ENCODE measurements at places on chromosomes 13 and 19.

GRCh38 chr13:94176561-94176960 lies 302.9 kb downstream of the DCT start:
- no peak for DNase-seq

DNA sequence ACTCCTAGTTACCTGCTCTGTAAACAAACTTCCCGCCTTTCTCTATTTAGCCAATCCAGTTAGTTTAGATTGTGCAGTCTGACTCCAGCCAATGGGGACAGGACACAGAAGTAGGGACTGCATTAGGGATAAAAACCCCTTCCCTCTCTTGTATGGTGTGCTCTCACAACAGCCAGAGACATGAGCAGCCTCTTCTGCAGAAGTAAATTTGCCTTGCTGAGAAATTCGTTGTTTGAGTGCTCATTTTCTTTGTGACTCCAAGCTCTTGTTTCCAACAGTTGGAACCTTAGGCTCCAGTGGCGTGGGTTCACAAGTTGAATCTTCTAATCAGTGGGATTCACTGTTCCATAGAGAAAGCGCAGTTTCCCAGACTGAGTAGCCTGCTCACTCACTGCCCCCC lies 66.1 kb downstream of the ZNF93 start:
- DNase-seq = no peak

DNA sequence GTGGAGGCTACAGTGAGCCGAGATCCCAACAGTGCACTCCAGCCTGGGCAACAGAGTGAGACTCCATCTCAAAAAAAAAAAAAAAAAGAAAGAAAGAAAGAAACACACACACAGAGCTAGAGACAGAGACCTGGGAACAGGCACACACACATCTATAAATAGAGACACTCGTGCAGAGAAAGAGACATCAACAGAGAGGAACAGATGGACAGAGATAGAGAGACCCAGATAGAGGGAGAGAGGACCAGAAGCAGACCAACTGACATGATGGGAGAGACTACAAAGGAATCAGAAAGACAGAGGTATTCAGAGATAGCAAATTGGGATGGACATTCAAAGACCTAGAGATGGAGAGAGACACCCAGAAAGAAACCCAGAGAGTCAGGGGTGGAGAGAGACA lies 2.1 kb upstream of the CA11 start:
- no peak for DNase-seq

DNA sequence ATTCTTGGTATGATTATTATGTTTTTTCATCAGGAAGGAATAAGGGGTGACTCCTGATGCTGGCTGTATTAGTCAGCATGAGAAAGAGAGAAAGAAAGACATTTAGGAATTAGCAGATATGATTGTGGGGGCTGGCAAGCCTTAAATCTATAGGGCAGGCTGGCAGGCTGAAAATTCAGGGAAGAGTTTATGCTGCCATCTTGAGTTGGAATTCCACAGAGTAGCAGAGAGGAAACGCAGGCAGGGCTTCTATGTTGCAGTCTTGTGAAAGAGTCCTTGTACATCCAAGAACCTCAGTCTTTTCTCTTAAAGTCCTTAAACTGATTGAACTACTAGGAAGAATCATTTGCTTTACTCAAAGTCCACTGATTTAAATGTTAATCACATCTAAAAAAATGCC lies 262.7 kb upstream of the SLC10A2 start:
- DNase-seq = no peak

DNA sequence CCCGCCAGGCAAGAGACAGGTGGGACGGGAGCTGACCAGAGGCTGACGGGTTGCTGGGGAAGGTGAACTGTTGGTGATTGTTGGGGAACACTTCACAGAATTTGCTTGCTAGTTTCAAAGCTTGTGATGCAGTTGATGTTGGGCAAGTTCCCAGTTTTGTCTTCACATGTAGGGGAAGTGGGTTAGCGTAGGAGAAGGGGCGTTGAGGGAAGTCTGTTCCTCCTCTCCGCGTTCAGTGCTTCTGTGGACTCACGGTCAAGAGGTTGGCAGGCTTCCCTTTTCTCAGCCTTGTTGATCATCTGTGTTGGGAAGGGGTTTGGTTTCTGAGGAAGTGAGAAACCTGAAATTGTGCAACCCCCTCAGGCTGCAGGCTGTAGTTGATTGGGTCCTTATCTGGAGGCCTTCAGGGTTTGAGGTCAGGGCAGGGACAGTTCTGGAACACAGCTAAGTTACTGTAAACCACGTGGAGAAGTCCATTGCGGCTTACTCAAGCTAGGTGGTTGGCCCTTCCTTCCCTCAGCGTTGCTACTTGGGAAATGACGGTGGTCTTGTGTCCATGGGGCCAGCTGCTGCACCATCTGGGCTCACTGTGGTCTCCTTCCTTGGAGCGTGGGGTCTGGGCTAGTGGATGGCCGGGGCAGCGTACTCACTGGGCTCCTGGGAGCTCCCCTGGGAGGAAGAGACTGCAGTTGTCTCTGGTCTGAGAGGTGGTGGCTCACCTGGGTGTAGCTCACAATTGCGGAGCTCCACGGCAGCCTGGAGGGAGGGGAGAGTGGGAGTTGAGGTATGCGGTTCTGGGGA lies 7.5 kb downstream of the RPS9 start:
- peak; percentile 84 for DNase-seq

DNA sequence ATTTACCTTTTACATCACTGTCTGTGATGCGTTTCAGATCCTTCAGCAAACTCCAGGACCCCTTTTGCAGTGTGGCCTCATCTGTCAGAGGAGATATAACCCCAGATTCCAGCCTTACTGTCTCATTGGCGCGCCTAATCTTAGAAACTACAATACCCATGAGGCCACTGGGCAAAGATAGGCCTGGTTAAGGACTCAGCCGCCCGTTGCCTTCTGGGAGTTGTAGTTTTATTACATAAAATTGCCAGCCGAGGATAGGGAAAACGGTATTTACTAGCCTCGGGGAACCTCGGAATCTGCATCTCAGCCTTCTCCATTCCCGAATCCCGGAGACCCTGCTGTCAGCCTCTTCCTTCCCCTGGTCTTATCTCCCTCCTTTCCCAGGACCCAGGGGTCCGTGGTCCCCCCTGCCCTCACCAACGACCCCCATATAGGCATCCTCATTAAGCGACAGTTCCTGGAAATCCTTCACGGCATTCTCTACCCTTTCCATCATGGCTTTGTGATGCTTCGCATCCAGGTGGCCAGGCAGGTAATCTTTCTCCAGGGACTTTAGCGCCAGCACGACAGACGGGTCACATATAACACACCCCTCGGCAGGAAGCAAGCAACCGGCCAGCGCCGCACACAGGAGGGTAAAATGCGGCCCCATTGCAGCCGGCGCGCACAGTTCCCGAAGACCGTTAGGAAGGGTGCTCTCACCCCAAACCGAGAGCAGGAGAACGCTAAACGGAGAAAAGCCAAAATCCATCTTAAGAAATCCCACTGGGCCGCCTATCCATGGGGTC lies 1.3 kb downstream of the IZUMO1 start:
- no peak for DNase-seq

GRCh38 chr19:15532779-15533521 lies 24.6 kb downstream of the CYP4F22 start:
- peak; percentile 25 for DNase-seq

DNA sequence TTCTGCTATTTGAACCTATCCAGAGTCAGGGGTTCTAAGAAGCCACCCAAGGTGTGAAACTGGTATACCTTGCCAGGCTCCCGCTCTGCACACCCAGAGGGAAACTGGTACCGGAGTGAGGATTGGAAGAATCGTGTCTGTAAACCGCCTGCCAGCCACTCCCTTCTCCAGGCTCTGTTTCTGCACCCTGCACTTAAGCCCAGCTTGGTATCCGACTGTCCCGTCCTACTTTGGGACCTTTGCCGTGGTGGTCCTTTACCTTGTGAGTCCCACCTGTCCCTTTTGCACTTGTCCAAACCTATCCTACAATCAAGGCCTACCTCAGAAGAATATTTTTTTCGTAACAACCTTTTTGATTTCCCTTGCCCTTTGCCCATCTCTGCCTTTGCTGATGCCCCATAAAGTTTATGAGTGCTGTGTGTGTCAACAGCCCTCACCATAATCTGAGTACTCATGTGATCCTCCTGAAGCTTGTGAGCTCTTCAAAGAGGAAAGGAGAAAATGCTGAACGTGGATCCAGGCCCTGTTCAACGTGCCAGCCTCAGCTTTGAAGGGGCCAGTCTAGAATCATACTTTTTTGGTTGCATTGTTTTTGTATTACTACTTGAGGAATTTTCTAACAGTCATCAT lies 44.7 kb downstream of the GARRE1 start:
- DNase-seq = no peak

DNA sequence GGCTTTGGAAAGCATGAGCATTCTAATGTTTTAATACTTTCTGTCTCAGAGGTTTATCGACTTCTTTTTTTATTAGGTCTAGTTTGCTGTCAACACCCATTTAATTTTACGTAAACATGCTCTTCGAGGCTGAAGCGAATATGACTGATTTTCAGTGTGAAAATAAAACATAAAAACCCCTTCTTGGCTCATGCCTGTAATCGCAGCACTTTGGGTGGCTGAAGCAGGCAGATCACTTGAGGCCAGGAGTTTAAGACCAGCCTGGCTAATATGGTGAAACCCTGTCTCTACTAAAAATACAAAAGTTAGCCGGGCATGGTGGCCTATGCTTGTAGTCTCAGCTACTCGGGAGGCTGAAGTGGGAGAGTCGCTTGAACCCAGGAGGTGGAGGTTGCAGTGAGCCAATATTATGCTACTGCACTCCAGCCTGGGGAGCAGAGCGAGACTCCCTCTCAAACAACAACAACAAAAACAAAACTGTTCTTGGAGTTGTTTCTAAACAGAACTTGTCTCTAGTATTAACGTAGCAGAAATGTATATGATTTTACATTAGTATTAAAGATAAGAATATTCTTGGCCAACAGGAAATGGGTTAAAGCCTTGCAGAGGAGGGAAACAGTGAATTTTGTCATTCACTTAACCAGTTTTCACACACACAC lies 7.1 kb upstream of the IGFL3 start:
- DNase-seq = no peak

GRCh38 chr19:38682872-38683392 lies 35.5 kb downstream of the ACTN4 start:
- DNase-seq = no peak

- DNase-seq = no peak
Observed at GRCh38 chr19:2613507-2614295, 88.8 kb downstream of the GNG7 start.

Measured in GM12878 (cell line).